Colonic mucosa (tissue), 4 donors: ENCODE measurements at places on chromosomes 16 and 17.
A peak's percentile ranks its signal among the peaks of the same experiment; 100 is the strongest.

GRCh38 chr16:82991966-82992675, 365.4 kb downstream of the CDH13 start:
- peak; percentile 47 for DNase-seq

- no peak for DNase-seq
Measured at GRCh38 chr16:22638393-22639206, 127.9 kb downstream of the NPIPB5 start.

GRCh38 chr17:46212634-46213435, 19.6 kb upstream of the KANSL1 start:
- peak; percentile 85 for DNase-seq

- DNase-seq: no peak
Measured at GRCh38 chr16:82096641-82097040, 61.6 kb downstream of the HSD17B2 start.

GRCh38 chr17:74818291-74818938, 41.3 kb downstream of the GRIN2C start:
- no peak for DNase-seq

GRCh38 chr16:81940781-81941560, 70.3 kb downstream of the SDR42E1 start:
- DNase-seq: no peak

- peak; percentile 39 for DNase-seq
Measured at GRCh38 chr16:797120-797420, 3.5 kb downstream of the GNG13 start.

DNA sequence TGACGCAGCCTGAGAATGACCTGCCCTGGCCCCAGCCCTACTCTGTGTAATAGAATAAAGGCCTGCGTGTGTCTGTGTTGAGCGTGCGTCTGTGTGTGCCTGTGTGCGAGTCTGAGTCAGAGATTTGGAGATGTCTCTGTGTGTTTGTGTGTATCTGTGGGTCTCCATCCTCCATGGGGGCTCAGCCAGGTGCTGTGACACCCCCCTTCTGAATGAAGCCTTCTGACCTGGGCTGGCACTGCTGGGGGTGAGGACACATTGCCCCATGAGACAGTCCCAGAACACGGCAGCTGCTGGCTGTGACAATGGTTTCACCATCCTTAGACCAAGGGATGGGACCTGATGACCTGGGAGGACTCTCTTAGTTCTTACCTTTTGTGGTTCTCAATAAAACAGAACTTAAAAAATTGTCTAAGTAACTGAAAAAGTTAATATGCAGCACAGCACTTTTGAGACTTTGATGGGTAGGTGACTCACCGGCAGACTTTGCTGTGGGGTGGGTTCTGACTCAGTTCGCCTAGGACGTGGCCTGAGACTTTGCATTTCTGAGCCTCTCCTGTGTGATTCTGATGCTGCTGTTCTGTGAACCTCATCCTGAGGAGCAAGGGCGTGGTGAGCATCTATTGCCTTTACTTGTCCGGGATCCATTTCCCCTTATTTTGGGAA, 5.7 kb downstream of the LAT start:
- DNase-seq: no peak

GRCh38 chr16:58882292-58882691, 148.2 kb upstream of the GOT2 start:
- DNase-seq: no peak

GRCh38 chr16:23667355-23667659, 11.4 kb upstream of the PLK1 start:
- DNase-seq: no peak

DNA sequence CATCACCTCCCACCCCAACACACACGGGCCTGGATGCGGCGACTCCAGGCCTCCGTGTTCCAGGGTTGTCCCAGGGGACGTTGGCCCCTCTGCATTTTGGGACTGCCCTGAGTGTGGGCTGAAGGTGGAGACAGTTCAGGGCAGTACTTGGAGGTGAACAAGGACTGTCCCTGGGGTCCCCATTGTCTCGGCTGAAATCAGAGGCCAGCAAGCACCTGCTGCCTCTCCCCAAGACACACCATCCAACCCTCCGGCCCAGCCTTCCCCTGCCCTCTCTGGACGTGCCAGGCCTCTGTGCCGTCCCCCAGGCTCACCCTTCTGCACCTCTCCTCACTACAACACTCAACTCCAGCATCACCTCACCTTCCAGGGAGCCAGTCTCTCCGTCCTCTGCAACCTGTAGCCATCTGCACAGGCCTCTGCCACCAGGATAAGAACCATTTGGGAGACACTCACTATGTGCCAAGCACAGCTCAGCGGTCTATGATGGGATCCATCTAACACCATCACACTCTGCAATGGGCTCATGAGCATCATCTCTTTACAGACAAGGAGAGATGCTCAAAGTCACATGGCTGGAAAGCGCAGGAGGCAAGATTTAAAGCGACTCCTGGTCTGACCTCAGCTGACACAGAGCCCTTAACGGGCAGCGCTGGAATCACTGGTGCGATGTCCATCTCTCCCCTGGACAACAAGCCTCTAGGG, 104.5 kb upstream of the SEC14L1 start:
- no peak for DNase-seq

DNA sequence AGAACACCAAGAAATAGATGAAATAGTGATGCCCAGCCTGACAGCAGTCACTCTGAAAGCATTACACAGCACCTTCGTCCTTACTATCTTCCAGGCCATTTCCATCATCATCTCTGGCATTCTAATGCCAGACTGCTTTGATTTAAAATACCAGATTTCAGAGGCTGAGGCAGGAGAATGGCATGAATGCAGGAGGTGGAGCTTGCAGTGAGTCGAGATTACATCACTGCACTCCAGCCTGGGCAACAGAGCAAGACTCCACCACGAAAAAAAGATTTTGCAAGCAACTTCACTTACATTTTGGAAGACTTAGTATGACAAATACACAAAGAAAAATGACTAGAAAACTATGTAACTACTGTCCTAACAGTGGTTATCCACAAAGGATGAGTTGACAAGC, 244.0 kb downstream of the CPPED1 start:
- DNase-seq: no peak

GRCh38 chr17:42900460-42901331, at the start of gene G6PC1:
Gene G6PC1, plus strand, starts transcription at chr17:42900799. Its CDS starts 78 bp downstream, at chr17:42900877.
- DNase-seq: no peak

DNA sequence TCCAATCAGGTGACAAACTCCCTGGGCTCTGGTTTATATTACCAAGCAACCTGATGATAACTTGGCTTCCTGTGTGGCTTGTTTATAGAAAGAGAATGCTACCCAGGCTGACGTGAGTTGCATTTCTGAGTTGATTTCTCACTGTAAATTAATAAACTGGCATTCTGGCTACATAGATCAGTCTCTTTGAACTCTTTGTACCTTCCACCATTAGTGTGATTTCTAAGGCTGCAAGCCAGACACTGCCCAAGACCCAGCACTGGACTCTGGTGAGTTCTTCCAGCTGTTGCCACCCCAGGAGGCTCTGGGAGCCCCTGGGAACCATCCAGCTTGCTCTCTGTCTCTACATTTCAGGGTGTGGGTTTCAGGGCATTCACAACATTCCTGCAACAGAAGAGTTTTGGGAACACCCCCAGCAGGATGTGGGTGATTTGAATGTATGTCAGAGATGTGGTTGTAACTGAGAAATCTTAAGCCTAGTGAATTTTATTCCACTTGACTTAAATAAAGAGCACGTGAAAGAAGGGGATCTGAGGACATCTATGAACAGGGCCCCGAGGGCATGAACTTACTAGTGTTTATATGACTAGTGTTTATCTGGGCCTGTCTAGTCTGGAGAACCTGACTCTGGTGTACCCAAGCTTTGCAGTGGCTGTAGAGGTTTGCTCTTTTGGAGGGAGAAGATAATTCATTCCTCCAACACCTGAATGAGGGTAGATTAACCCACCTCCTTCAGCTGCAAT, 30.3 kb upstream of the LRRC37A start:
- no peak for DNase-seq

DNA sequence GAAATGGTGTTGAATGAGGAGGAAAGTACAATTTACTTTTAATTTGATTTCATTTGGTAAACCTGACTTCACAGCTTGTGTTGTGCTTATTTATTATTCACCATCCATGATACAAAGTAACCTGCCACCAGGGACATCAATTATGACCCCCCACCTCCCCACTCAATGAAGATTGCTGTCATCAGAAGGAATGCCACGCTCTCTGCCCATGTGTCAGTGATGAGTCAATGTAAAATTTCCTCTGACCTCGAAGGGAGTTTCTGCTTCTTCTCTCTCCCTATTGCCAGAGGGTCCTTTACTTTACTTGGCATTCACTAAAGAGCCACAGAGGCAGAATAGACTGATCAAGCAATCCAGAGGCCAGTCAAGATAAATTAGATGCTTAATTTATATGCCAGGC, 759.7 kb downstream of the CDH11 start:
- DNase-seq: no peak

DNA sequence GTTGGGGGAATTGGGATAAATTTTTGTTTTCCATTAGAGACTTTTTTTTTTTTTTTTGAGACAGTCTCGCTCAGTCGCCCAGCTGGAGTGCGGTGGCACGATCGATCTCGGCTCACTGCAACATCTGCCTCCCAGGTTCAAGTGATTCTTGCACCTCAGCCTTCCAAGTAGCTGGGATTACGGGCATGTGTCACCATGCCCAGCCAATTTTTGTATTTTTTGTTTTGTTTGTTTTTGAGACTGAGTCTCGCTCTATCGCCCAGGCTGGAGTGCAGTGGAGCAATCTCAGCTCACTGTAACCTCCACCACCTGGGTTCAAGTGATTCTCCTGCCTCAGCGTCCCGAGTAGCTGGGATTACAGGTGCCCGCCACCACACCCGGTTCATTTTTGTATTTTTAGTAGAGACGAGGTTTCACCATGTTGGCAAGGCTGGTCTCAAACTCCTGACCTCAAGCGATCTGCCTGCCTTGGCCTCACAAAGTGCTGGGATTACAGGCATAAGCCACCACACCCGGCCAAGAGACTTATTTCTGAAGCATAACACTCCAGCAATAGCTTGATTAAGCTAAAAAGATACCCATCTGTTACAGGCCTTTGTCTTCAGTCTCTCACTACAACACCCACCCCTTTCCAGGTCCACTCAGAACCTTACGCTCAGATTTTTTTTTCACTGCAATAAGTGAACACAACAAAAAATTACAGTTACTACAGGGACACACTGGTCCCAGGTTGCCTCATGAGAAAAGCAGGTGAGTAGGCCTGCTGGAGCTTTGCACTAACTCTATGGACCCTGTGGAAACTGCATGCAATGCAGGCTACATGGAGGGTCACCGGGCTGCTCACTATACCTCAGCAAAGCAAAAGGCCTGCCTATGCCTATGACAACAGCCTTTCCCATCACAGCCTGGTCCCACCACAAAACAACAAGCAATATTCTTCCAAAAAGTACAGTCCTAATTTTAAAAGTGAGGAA, 34.6 kb downstream of the KANSL1 start:
- no peak for DNase-seq

- DNase-seq: no peak
Measured at GRCh38 chr16:54080524-54081008, 206.0 kb downstream of the IRX3 start.

- DNase-seq: peak; percentile 34
Measured at GRCh38 chr17:35243561-35244340, 879 bp downstream of the SLFN5 start.

DNA sequence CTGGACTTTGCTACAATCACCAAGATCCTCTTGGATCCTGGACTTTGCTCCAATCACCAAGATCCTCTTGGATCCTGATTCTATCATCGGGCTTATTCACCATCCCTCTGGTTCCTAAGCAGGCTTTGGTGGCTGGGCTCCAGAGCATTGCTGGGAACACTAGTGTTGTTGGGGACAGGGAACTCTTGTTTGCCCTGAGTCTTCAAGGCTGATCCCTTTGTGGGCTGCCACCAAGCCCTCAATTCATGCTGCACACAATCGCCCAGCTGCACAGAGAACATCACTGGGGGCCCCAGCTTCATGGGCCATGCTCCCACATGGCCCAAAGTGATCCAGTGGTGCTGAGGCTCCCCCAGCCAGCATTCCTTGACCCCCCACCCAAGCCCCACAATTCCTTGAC, 88.3 kb downstream of the TMEM132E start:
- no peak for DNase-seq

GRCh38 chr17:72603420-72604242, 482.8 kb downstream of the SOX9 start:
- no peak for DNase-seq

DNA sequence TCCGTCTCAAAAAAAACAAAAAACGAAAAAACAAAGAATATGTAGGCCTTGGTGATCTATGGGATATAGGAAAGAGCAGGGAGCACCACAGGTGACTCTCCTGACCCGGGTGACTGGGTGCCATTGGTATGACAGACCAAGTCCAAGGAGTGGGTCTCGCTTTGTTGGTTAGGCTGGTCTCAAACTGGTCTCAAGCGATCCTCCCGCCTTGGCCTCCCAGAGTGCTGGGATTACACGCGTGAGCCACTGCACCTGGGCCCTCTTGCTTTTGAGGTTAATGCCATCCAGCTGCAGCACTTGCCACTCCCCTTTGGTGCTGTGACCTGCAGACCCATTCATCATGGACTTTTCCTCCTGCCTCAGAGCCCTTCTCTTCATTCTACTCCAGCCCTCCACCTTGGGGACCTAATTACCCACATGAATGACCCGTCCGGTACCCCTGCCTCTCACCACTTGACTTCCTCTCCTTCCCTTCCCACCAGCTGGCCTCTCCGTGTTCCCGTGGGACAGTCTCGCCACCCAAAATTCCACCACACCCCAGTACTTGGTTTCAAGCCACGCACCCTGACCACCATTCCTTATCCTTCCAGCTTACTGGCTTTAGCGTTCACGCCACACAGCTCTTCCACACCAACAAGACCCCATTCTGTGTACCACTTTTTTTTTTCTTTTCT, 3.2 kb upstream of the UBE2G1 start:
- DNase-seq: no peak

- DNase-seq: no peak
Measured at GRCh38 chr17:37779554-37779953, 34.7 kb upstream of the HNF1B start.

DNA sequence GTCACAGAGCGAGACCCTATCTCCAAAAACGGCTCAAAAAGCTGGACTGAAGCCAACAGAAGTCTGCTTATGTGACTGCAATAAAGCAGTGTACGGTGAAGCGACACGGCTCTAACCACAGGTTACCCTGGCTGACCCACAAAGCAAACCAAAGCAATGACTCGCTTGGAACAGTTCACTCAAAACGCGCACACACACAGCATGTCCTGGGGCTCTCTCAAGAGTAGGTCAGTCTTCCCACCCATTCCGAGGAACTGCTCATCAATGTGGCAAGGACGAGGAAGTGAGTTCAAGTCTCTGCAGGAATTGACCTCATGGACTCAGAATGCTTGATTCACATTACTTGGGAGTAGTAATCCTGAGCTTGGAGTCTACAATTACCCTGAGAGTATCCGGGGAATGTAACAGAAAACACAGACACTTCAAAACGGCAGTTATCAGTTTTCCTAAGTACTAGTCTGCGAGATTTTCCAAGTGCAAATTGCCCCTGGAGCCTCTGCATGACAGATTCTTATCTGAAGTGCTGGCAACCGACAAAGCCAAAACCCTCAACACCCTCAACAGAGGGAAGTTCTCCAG, 25.4 kb downstream of the PELP1 start:
- DNase-seq: no peak

GRCh38 chr16:56716761-56717160, 13.2 kb upstream of the NUP93 start:
- no peak for DNase-seq
